ENCODE measurements at places on chromosomes 1 and 21.
A peak's percentile ranks its signal among the peaks of the same experiment; 100 is the strongest.

DNA sequence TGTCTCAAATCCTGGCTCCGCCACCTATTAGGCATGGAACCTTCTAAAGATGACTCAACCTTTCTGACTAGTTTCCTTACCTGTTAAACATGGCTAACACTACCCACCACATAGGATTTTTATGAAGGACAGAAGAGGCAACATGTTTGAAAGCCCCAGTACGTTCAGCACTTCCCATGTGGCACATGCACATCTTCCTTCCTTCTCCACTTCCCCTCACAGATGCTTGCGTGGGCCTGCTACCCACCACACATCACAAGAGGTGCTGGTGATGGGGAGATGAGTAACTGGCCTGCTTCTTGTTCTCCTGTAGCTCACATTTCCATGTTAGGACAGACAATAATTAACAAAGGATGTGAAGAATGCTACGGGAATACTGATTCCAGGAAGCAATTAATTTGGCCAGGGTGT, 7.1 kb downstream of the ZBTB21 start:
- DNase-seq, result peak; percentile 71

- DNase-seq, result no peak
Observed at GRCh38 chr1:86140281-86140880, 16.2 kb downstream of the COL24A1 start.

DNA sequence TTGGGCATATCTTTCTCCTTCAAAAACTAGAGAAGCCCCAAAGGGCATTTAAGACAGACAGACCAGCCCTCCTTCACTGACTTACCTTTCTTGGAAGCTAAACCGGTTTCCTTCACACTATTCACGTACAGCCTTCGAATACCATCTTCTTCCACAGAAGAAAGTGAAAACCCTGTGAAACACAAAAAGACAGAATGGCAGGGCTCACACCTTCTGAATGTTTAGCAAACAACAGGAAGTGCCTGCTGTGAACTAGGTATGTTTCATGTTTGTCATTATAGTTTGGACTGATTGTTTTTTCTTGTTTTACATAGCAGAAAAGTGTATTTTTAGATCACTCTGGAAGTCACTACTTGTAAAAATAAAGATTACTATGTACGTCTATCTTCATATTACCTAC, 148.6 kb upstream of the KRTAP19-8 start:
- no peak for DNase-seq

DNA sequence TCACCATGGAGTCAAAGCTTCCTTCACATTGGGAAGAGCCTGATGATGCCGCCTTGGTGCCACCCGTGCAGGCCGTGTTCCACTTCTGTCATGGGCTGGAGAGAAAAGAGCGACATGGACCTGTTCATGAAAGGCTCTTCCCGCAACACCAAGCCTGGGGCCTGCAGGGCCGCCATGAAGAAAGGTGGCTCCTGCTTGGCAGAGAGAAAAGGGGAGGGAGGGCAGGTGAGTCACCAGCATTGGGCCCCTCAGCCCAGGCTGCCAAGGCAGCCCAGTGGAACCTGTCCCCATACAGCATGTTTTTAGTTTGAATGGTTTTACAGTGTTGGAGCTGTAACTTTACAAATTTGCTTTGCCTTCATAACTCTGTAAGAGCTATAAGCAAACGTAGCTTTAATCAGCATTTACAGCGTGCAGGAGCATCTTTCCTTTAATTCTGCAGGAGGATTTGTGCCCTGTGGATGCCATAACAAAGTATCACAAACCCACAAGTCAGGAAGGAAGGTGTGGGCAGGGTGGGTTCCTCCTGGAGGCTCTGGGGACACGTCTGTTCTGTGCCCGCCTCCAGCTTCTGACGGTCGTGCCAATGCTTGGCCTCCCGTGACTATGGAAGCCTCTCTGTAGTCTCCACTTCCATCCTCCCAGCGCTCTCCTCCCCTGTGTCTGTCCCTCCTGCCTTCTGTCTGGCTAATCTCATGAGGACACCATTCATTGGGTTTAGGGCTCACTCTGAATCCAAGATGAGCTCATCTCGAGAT, 49.1 kb downstream of the RIPK4 start:
- DNase-seq, result no peak

DNA sequence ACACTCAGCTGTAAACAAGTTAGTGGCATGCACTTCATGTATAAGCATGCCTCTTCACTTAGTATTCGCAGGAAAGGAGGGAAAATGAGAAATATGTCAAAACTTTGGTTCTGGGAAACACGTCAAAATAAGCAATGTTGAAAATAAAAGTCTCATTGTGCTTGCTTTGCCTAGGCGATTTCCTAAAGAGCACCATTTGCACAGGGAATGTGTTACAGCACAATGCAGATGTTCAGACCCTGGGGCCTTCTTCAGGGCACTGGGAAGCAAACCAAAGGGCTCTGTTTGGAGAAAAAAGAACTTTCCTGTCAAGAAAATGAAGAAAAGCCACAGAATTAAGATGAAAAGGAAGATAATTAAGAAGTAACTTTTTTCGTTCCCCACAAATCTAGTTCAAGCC, 98.6 kb upstream of the PLD5 start:
- DNase-seq, result no peak

GRCh38 chr1:197807739-197808453, 32.6 kb upstream of the DENND1B start:
- no peak for DNase-seq

DNA sequence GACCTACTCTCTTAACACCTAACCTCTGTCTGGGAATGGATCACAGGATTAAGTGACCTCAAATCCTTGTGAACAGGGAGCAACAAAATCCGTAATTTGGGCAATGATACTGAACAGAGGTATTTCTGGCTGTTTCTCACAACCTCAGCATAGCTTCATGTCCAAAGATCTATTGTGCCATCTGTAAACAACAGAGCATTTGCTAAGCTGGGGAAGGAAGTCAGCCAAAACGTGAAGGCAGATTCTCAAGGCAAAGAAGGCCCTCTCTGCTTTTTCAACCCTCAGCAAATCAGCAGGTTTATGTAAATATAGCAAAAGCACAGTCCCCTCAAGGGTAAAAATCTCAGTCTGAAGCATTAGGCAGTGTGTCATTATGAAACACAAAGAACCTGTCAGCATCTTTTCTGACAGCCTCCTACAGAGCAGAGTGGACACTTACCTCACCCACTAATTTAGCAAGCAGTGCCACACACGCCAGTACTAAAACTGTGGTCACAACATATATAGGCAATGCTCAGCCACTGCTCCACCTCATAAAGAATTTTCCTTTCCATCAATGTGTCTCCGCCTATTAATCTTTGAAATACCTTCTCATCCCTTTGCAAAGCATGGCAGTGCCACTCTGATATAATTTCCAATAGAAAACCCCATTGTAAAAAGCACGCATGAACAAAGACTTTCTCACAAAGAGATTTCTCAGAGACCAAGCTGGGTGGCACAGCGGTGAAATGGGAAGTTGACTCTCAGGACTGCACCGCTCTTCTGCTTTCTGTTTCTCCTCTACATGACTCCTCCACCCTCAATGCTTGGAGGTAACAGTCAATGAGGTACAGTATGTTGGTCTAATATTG, 188.0 kb downstream of the RERE start:
- DNase-seq, result peak; percentile 33

DNA sequence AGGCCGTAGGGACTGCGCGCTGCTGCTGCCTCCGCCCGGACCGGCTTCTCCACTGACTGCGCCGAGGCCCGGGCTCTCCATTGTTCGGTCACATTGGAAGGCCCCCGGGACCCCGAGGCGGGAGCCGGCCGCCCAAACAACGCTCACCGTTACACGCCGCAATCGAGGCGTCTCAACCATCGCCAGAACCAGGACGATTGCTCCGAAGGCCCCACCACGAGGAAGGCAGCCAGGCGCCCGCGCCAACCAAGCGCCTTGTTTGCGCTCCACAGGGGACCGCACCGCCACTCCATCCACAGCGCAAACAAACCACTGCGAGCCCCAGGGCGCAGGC, 595 bp downstream of the GLUL start:
- DNase-seq, result no peak

GRCh38 chr1:78045926-78046778, at the start of gene GIPC2:
Gene GIPC2, plus strand, starts transcription at chr1:78045966. Its CDS starts 129 bp downstream, at chr1:78046095.
- DNase-seq, result peak; percentile 29

Data from astrocyte (in vitro differentiated cells and primary cell).